ENCODE measurements at places on chromosomes 12 and 14.
A peak's percentile ranks its signal among the peaks of the same experiment; 100 is the strongest.

GRCh38 chr14:102490456-102490855 is 19.1 kb downstream of the ANKRD9 start:
- DNase-seq = no peak

DNA sequence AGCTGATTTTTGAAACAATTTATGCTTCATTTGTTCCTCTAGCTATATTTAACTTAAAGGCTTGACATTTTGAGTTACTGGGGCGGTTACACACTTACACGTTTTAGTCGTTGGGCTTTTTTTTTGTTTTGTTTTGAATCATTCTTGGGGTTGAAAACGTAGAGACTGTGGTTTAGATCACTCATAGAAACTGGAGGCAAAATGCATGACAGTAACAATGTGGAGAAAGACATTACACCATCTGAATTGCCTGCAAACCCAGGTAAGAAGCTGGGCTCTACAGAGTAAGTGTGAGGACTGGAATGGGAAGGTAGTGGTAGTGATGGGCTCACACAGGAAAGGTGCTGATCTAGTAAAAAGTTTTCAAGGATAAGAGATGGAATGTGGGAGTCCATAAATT is at the start of gene CLEC2D:
TSS of gene CLEC2D (plus strand) at position 180 of the 400 bp plus-strand sequence. CDS start at position 202, 22 bp downstream.
- peak; percentile 41 for DNase-seq

DNA sequence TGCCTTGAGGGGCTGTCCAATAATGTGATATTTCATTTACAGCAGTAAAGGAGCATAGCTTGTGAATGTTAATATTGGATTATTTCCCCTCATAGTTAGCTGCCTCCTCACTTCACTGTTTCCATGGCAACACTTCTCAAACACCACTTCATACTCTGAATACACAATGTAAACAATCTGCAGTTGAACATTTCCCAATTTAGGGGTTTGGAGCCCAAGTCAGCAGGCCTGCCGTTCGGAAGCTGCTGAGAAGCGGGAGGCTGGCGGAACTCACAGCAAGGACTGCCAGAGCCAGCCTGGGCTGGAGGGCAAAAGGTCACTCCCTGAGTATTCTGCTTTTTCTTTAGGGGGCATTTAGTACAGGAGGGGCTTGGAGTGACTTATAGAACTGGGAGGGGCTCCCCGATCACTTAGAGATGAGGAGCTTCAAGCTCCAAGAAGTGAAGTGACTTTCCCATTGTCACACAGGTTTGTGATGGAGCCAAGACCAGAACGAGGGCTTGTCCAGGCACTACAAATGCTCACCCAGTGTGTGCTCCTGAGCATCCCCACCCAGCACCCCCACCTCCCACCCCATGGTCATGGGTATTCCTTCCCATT is 12.1 kb upstream of the SLC24A4 start:
- DNase-seq = no peak

GRCh38 chr12:118332511-118332910 is 40.2 kb downstream of the TAOK3 start:
- no peak for DNase-seq

- DNase-seq = no peak
These were observed 4.9 kb downstream of the SLC48A1 start for GRCh38 chr12:47777741-47778558.

GRCh38 chr12:67927815-67928214 is 61.4 kb upstream of the IFNG-AS1 start:
- DNase-seq = no peak
